IPS DF 6.9 (cell line): ENCODE measurements at places on chromosomes 7 and 10.

- no peak for DNase-seq
These were observed 52.2 kb downstream of the C10orf105 start for GRCh38 chr10:71667387-71667752.

DNA sequence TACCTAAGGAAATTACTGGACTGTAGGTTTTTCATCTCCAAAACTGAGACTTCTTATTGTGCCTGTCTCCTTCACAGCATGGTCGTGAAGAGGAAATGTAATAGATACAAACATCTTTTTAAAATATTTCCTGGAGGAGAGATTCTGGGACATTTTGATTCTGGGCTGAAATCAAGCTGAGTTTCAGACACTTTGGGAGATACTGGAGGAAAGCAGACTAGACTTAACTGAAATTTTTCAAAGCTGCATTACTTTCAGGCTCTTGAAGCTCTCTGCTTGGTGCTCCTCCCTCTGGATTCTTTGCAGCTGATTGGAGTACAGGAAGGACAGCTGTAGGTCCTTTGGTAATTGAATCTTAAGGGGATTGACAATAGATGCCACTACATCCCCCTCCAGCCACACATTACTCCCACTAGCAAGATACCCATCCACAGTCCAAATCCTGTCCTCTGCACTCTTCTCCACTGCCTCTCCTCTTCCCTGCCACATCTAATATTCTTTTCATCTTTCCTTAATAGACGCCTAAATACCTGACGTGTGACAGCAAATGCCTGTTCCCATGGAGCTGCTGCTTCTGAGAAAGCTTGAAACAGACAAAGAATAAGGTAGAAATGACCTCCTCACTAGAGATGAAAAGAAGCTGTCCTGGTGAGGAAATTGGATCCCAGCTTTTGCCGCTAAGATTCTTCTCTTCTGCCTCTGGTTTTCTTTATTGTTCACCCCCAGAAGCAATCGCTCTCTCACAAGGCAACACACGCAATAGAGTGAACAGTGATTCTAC, 111.5 kb upstream of the PHYHIPL start:
- no peak for DNase-seq

DNA sequence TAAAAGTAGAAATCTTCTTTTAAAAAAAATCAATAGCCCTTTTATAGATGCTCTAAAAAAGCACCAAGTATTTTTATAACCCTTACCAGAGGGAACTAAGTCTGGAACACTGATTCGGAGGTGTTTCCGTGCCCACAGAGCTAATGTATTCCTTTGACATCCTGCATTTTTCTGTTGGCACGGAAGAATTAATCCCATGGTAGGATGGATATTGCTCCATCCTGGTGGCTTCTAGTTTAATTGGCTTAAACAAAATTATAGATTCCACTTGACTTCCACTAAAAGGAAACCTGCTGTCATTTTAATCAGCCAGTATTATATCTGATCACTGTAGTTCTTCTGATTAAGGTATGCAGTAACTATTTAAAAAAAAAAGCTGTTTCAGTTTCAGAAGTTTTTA, 164.0 kb upstream of the NPS start:
- DNase-seq = no peak

GRCh38 chr7:27149842-27150567, 2.4 kb downstream of the HOXA3 start:
- no peak for DNase-seq

GRCh38 chr7:76377186-76377918, 18.6 kb upstream of the YWHAG start:
- no peak for DNase-seq

DNA sequence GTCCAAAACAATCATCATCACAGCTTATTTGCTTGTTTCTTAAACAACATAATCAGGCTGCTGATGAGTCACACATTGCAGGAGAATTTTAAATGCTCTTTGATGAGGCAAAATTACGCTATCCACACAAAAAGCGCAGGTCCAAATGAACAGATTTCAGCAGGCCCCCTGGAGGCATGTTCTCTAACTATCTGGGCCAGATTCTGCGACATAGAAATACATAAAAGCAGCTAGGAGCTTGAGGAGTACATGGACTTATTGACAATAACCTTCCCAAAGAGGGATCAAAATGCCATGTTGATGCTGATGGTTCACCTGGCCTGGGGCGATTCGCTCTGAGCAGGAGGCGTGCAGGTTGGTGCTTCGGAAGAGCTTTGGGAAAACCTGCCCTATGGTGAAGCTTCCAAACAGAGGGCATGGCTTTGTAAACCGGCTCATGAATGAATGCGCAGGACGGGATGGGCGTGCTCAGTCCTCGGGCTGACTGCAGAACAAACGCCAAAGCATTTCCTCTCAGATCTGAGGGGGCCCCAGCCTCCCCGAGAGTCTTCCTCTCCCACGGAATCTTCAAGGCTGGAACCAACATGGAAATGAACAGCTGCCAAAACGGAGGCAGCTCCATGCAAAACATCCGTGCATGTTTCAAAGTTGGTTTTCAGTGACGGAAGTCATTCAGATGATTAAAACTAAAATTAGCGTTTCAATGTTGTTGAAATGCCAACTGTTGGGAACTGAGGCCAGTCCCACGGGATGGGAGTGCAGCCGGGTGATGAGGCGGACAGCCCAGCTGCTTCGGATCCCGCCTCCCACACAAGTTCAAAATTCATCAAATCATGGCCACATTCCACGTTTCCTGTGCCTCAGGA, 179.6 kb downstream of the TCERG1L start:
- DNase-seq = no peak

- peak; percentile 25 for DNase-seq
These were observed 6.4 kb upstream of the GPR22 start for GRCh38 chr7:107463139-107464078.

DNA sequence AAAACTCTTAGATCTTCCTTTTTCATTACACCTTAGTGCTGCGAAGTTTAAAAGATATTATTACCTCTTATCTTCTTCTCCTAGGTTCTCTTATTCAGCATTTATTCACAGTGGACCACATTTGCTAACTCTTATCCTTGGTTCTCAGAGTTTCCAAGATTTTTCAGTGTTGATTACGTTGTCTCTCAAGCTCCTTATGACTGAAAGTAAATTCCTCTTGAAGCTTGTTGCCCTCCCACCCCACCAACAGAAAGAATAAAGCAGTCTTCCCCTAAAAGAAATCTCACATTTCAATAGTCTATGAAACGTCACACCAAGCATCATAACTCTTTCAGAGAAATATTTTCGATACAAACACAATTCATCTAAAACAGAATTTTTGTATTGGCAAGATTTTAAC, 362.5 kb downstream of the MAGI2 start:
- DNase-seq = no peak

GRCh38 chr10:98107644-98108430, 26.6 kb upstream of the R3HCC1L start:
- no peak for DNase-seq

DNA sequence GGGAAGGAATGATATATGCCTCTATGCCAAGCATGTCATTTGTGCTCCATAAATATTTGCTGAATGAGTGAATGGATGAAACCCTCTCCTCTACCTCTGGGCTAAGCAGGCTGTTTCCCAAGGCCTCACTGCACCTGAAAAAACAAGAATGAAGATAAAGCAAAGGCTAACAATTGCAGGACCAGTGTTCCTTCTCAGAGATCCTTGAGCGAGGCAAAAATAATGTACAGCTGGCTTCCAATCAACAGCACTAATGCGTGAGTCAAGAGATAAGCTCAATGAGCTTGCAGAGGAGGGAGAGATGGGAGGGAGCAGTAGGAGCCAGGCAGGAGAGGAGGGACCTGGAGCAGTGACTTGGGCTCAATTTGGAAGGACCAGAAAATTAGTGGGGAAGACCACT, 144.5 kb upstream of the NFE2L3 start:
- no peak for DNase-seq

GRCh38 chr10:104028146-104028545, 57.5 kb downstream of the COL17A1 start:
- peak; percentile 27 for DNase-seq

DNA sequence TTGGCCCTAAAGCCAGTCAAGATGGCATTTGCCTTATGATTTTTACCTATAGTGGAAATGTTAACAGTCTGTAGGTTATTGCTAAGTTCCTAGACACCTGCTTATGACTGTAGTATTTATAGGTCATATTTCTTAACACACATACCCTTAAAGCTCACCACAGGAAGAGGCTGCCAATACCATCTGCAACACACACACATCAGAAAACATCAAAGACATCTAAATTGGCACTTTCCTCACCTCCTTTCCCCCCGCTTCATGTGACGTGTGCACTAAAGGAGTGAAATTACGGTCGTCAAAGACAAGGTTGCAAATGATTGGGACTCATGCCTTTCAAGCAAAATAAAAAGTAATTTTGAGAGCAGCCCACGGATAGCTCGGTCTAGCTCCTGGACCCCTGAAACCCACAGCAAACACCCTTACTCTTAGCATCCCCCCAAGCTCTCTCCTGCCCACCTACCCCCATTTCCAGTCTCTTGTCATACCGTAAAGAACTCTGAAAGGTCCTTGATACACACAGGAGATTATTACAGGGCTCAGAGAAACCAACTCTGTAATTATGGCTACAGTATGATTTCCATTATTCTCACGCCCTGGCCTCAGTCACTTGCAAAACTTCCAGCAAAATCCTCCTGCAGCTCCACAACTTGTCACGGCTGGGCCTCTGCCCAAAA, 90.5 kb downstream of the PLXNA4 start:
- no peak for DNase-seq

DNA sequence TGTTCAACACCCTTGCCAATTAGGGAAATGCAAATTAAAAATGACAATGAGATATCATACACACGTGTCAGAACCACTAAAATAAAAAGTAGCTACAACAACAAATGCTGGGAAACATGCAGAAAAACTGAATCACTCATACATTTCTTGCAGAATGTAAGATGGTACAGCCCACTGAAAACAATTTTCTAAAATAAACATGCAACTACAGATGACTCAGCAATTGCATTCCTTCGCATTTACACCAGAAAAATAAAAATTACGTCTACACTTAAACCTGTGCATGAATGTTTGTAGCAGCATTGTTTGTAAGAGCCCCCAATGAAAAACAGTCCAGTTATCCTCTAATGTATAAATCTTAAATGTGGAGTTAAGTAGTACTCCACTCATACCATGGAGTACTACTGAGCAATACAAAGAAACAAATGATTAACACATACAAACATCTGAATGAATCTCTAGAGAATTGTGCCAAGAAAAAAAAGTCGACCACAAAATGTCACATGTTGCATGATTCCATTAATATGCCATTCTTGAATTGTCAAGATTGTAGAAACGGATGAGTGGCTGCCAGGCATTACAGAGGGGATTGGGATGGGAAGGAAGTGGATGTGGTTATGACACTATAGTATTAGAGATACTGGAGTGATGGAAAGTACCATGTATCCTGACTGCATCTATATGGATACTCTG, 134.6 kb upstream of the NPSR1 start:
- DNase-seq = no peak

- no peak for DNase-seq
These were observed 152.1 kb downstream of the LHFPL3 start for GRCh38 chr7:104480529-104480928.

GRCh38 chr7:149748076-149748874, 25.1 kb downstream of the ZNF467 start:
- DNase-seq = no peak

- DNase-seq = no peak
These were observed 8.5 kb upstream of the GLCCI1 start for GRCh38 chr7:7959979-7960670.

- no peak for DNase-seq
These were observed 228.7 kb downstream of the CHRM2 start for GRCh38 chr7:137097111-137097510.

DNA sequence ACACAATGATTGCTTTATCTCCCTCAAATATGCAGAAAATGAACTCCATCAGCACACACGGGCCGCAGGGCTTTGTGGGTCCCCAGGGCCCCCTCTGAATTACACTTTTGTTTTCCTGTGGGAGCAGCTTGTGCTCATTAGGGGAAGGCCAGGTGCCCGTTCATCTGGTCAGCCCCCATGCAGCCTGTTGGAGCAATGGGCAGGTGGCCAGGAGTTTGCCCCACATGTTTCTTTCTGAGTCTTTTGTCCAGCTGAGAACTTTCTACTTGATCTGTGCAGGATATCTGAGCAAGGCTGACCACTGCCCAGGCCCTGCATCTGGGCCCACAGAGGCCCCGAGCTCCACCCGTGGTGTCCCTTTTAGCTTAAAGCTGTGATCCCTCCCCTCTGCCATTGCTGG, 105.3 kb upstream of the FAM20C start:
- DNase-seq = no peak

DNA sequence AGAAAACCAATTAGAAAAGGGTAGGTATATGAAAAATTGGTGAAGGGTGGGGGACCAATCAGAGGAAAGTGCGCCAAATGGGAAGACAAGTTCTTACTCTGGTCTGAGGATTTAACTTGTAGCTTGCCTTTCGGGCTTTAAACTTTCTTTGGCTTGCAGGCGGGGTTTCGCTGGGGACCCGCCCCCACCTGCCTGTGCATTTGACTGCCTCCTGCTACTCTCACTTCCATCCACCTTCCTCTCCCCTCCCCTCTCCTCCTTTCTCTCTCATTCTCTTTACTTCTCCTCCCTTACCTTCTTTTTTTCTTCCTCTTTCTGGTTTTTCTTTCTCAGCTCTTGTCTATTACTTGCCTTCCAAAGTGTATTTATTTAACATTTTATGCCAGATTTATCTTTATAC, 278.8 kb downstream of the DNAJB9 start:
- DNase-seq = no peak

- no peak for DNase-seq
These were observed 145.7 kb upstream of the RHEB start for GRCh38 chr7:151665368-151665767.

DNA sequence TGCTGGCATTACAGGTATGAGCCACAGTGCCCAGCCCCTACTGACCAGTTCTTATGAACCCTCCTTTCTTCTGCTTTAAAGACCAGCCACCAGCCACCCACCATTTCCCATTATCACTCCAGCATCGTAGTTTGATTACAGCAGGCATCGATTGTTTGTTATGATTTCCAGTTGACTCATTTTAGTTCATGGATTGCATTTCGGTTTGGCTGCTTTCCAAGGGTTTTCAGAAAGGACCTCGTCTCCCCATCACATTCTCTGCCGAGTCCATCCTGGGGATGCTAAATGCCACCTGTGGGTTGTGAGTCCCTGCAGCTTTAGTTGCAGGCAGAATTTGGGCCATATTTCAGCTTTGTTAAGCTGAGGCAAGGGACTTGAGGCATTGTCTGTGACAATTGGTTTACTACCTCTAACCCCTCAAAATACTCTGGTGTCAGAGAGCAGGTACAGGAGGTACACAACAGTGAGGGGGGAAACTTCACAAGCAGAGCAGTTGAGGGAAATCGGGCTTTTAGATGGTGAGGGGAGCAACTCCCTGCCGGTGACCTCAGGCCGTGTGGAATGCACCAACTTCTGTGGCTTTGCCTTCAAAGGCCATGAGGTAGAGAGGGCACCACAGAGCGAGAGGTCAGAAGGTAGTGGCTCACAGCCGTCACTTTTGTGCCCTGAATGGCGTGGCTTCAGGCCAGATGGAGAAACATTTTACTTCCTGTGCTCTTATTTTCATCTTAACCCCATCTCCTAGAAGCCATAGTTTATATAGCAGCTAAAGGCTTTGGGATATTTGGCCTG, 203.8 kb downstream of the CCDC3 start:
- no peak for DNase-seq

GRCh38 chr7:21422751-21423150, 5.1 kb upstream of the SP4 start:
- DNase-seq = no peak

GRCh38 chr10:71661060-71661622, 58.4 kb downstream of the C10orf105 start:
- no peak for DNase-seq
